NCI-H2171 (cell line): ENCODE measurements at places on chromosomes 4 and X.

- no peak for DNase-seq
These were observed 284.2 kb upstream of the F9 start for GRCh38 chrX:139246295-139246694.

DNA sequence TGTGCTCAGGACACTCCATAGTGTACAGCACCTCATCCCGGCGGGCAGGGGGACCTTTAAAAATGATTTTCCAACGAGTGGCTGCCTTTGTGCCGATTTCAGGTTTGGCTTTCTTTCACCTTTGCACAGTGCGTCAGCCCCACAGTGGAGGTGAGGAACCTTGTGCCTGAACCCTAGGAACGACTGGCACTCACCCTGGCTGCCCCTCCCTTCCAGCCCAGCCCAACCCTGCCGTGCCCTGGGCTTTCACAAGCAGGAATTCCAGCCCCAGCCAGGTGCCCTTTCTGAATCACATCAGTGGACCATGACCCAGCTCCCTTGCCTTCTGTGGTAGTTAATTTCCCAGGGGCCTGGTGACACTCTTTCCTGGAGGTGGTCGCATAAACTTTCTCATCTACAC, 1.3 kb downstream of the TMEM164 start:
- DNase-seq, result no peak

DNA sequence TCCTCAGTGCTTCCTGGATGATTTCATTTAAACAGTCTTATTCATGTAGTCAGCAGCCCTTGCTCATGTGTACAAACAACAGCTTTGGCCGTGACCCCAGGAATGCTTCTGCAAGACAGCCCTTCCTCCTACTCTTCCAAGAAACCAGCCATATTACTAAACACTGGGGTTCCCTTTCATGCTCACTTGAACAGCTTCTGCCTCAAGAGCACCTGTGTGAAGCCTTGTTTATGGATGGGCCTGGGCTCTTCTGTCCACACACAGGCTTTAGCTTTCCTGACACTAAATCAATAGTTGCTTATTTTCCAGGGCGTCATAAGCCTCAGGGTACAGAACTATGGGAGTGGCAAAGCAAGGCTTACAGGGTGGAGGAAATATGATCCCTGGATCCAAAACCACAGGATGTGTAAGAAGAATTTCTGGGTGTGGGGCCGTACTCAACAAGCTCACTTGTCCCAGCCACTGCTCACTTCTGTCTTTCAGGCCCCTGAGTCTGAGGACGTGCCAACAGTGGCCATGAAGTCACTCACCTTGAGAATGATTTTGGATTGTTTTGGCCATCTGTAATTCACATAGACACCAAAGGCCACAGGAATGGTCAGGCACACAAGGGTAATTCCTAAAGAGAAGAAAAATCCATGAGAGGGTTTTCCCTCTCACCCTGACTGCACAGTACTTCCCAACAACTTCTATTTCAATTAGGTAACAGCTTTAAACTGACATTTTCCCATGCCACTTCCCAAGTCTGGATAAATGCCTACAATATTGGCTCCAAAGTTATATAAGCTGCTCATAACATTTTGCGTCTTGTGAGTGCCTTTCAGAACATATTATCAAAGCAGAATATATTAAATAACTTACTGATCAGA, 17.7 kb downstream of the SLC10A6 start:
- DNase-seq, result no peak

DNA sequence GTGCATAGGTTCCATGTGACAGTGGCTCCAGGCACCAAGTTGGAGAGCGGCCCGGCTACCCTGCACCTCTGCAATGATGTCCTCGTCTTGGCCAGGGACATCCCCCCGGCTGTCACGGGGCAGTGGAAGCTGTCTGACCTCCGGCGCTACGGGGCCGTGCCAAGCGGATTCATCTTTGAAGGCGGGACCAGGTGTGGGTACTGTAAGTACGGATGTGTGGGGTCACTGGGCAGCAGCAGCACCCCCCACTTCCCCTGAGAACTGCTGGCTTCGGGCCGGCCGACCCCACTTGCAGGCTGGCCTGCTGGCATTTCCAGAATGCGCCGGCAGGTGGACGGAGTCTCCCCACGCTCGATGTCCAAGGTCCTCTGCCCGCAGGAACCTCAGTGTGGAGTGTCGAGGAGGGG, 13.2 kb downstream of the DOK7 start:
- no peak for DNase-seq
